WTC11 (cell line): ENCODE measurements at places on chromosomes 7 and 10.

GRCh38 chr7:100951172-100951571, 1.8 kb downstream of the MUC3A start:
- peaks cover 26% of the 10 kb centered on the region for H3K4me1 ChIP-seq
- H3K4me3 ChIP-seq: no peak overlapping the region
- no peaks in the 10 kb centered on the region for H3K27me3 ChIP-seq
- peak; percentile 87 for DNase-seq
- no peaks in the 10 kb centered on the region for H3K36me3 ChIP-seq

DNA sequence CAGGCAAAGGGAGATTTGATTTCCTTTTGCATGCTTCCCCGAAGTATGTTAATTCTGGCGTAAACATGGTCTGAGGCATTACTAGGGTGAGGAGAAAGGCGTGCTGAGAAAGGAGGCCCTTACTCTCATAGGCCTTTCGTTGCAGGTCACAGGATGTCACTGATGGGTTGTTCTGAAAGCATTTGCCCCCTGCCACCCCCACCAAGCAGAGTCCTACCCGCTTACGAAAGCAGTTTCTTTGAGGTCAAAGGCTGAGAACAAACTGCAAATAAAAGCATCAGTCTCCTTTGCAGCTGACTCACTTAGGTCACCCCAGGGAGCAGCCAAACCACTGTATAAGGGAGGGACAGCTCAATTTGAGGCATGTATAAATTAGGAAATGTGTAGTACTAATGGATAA, 57.1 kb downstream of the BPGM start:
- no peak overlapping the region for H3K27ac ChIP-seq
- no peaks in the 10 kb centered on the region for H3K27me3 ChIP-seq
- H3K36me3 ChIP-seq: no peaks in the 10 kb centered on the region

GRCh38 chr10:8060010-8060703, 5.7 kb downstream of the GATA3 start:
- peaks cover 99% of the 10 kb centered on the region for H3K27me3 ChIP-seq
- no peaks in the 10 kb centered on the region for H3K36me3 ChIP-seq

- no peaks in the 10 kb centered on the region for H3K4me1 ChIP-seq
- H3K4me3 ChIP-seq: no peak overlapping the region
- H3K36me3 ChIP-seq: peaks cover 35% of the 10 kb centered on the region
- peak overlapping the region; percentile 73; the same call in 1 of the 2 replicates for H3K27ac ChIP-seq
- no peak for DNase-seq
- no peaks in the 10 kb centered on the region for H3K27me3 ChIP-seq
Observed at GRCh38 chr10:86486856-86487255, 34.7 kb downstream of the WAPL start.

GRCh38 chr10:103929381-103929921, 11.5 kb upstream of the STN1 start:
- peaks cover 18% of the 10 kb centered on the region for H3K4me1 ChIP-seq
- H3K27me3 ChIP-seq: no peaks in the 10 kb centered on the region
- DNase-seq: no peak
- H3K36me3 ChIP-seq: no peaks in the 10 kb centered on the region

GRCh38 chr10:132554053-132554990, 16.7 kb downstream of the INPP5A start:
- H3K36me3 ChIP-seq: no peaks in the 10 kb centered on the region
- H3K27ac ChIP-seq: no peak overlapping the region
- no peak overlapping the region for H3K4me3 ChIP-seq

DNA sequence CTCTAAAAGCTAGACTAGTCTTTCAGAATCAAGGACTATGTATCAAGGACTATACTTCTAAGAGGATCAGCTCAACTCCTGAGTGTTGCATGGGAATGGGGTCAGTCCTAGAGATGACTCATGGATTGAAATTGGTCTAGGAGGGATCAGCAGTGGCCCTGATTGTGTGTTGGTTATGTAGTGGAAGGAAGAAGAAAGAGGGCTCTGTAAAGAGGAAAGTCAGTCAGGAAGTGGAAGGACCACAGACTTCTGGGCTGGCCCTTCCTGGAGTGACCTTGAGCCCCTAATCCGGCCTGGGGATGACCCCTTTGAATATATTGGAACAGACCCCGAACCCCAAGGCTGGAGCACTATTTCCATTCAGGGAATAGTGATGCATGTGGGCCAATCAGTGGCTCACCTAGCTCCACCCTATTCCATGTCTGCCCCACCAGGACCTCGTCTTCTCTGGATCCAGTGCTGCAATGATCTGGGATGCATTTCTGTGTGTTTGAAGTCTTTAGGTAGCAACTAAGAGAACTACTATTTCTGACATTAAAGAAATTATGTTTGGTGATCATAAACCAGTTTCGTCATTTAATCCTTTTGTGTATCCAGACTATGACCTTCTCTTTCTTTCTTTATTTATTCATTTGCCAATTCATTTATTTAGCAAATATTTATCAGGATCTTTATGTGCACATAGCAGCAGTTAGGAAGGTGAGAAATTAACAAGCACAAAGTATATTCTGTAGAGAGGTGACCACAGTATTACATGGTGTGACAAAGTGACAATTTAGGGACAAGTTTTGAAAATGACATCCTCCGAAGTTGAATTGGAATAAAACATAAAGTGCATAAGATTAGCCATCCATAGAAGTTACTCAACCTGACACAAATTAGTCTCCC, 48.6 kb upstream of the KIF5B start:
- H3K4me1 ChIP-seq: peaks cover 8% of the 10 kb centered on the region
- H3K4me3 ChIP-seq: no peak overlapping the region
- 0 out of 2 replicates have a peak, but pooled peaks cover 4% of the 10 kb centered on the region for H3K36me3 ChIP-seq
- peaks cover 8% of the 10 kb centered on the region for H3K27me3 ChIP-seq
- no peak for DNase-seq

DNA sequence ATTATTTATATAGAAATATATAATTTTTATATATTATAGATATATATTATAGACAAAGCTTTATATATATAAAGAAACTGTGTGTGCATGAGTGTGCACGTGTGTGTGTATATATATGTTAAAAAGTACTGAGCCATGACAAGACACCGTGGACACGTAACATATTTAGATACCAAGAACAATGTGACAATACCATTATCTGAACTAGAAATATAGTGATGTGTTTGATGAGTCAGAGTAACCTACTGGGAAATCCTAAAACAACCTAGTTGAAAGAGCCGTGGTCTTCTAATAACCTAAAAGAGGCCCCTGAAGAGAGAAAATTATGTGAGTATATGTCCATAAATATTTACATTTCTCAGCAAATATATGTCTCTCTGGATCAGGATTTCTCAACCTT, 50.7 kb upstream of the ITGB8 start:
- H3K27ac ChIP-seq: no peak overlapping the region
- no peak for DNase-seq
- no peak overlapping the region for H3K4me3 ChIP-seq
- no peaks in the 10 kb centered on the region for H3K36me3 ChIP-seq

- H3K4me3 ChIP-seq: no peak overlapping the region
- DNase-seq: no peak
- no peaks in the 10 kb centered on the region for H3K27me3 ChIP-seq
- no peaks in the 10 kb centered on the region for H3K36me3 ChIP-seq
Observed at GRCh38 chr10:118912961-118913600, 116.4 kb upstream of the NANOS1 start.

GRCh38 chr10:112532189-112532588, 85.2 kb downstream of the VTI1A start:
- peaks cover 2% of the 10 kb centered on the region for H3K4me1 ChIP-seq
- peak overlapping the region; percentile 57; the same call in 1 of the 2 replicates for H3K27ac ChIP-seq
- no peaks in the 10 kb centered on the region for H3K36me3 ChIP-seq
- H3K27me3 ChIP-seq: no peaks in the 10 kb centered on the region
- DNase-seq: no peak
- H3K4me3 ChIP-seq: no peak overlapping the region
